NCI-H1048 (cell line): ENCODE measurements at places on chromosomes 1 and 21.

DNA sequence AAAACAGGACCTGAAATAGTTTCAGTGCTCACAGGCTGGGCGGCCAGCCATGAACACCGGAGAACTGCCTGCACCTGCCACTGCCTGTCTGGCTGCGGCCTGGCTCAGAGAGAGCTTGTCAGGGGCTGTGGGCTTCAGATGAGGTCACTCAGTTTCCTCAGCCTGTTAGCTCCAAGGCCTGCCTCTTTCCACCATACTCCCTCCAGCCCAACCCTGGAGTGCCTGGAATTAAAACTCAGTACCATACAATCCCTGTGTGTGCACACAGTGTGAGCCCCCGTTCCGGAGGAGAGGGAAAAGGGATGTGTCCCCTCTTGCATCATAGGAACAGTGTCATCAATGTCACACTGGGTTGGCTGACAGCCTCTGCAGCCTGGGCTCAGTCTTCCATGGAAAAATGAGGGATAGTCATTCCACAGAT is 16.2 kb downstream of the CACNA1S start:
- no peak for DNase-seq

- DNase-seq, result no peak
These were observed 2.0 kb downstream of the GLUL start for GRCh38 chr1:182389619-182390047.

DNA sequence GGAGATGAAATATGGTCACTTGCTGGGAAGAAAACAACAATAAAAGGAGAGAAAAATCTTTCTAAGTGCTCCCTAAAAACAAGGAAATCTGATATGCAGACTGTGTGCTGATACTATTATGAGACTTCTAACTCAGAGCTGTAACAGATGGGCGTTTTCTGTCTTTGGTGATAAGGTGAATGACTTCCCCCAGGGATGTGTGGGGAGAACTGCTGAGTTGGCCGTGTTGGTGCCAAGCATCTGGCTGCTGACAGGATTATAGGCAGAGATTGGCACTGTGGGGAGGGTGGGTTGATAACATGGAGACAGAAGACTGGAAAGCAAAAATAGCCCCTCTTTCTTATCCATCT is 438.5 kb upstream of the PLXNA2 start:
- DNase-seq, result no peak

DNA sequence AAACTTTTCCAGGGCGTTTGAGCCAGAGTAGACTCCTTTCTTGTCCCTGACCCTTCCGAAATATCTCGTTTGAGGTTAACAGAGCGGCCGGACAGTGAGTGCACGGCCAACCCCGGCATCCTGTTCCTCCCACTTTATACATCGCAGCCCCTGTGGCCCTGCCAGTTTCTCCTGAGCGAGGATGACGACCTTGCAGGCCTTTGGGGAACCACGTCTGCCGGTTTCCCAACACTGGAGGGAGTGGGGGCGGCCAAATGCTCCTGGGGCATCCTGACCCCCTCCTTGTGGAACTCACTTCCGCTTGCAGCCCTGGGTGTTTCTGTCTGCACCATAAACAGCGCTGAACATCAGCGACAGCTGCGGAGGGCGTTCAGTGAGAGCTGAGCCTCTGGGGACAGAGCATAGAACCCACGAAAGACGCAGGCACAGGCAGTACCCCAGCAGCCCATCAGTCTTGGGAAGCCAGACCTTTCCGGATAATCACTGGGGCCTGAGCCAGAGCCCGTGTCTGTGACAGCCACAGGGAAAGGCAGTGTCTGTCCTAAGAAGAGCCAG is 4.8 kb upstream of the KCNAB2 start:
- DNase-seq, result no peak

DNA sequence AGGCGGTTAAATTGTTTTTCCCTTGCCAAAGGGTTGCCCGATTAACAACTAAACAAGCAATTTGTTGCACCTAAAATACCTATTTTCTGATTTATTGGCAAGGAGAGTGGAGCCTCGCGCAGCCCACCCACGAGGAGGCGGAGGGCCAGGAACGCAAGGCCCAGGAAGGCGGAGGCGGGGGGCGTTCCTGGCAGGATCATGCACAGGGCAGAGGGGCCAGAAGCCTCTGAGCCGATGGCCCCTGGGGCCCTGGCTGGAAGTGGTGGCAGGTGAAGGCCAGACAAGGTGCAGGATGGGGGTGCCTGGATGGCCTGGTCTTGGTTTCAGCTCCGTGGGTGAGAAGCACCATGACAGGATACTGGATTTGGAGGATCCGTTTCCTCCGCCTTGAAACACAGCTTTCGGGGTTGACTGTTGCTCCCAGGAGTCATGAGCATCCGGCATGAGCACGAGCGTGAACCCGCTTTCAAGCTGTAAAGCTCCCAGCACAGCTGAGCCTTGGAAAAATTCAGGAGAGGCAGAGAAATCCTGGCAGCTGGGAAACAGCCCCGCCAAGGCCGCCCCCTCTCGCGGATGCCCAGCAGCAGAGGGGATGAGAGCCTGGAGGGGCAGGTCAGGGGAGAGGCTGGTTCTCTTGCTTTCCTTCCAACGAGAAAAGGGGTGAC is 35.0 kb downstream of the AJAP1 start:
- no peak for DNase-seq
